ENCODE measurements at places on chromosomes 1 and 21.

GRCh38 chr1:244239261-244239770, 188.2 kb downstream of the ZBTB18 start:
- DNase-seq = no peak

DNA sequence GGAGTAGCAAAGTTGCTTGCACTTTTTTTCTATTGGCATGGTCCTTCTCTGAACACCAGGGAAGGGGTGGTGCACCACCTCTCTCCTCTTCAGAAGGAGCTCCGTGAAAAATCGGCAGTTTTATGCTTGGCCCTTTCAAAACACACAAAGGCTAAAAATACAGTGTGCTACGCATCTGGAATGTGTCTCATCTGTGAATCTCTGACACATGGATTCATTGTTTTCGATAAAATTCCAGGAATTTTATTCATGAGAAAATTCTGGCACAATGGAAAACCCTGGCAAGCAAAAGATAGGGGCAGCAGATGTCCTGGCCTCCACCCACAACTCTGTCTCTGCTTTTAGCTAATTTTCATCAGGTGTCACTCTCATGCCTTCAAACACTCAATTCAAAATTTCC, 42.9 kb downstream of the ERG start:
- no peak for DNase-seq

GRCh38 chr1:232045139-232045994, 418.8 kb downstream of the DISC1 start:
- DNase-seq = no peak

DNA sequence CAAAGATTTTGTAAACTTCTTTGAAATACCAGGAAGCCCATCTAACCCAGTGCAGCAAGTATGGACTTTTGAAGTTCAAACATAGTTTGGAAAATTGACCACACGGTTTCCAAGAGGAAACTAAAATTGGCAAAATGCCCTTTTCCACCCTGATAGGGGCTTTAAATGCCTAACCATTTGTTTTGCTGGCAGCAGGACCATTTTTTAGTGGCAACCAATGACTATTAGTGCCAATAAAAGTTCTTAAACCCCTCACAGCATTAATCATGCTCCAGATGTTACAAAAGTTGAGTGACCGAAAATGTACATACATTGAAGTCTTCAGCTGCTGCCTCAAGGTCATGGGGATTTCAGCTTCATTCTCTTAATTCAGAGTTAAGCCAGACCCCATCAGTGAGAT, 46.4 kb upstream of the ENAH start:
- DNase-seq = no peak

DNA sequence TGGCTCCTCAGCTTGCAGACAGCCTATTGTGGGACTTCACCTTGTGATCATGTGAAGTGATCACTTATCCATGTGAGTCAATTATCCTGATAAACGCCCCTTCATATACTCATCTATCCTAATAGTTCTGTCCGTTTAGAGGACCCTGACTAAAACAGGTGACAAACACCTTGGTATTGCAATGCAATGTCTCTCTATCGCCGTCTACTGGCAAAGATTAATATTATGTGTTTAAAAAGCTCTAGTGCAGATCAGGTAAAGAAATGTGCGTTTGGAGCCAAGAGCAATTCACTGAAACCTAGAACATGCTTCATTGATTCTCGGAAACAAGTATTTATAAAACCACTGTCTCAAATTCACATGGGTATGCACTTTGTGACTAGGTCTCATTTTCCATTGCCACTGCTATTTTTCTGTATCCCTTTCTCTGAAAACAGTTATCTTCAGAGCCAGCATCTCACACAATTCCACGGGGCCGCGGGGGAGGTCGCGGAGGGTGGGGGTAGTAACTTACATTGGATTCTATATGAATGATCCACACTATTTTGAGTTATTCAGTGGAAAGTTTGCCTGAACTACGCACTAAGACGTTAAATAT, 554.6 kb upstream of the NCAM2 start:
- DNase-seq = no peak

DNA sequence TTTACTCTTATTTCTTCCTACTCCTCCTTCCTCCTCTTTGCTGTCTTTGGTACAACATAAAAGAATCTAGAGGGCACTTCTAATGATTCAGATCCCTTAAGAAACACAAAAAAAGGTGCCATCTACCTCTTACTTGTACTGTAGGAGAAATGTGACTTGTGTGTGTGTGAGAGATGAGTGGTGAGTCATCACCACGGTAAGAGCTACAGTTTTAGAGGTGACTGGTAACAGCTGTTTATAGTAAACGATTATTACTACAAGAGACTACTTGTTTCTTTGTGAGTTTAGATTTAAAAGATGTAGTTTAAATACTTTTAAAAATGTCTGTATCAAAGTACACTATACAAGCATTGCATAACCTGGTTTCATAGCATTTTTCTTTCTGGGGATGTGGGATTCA, 40.4 kb downstream of the SLC35D1 start:
- DNase-seq = no peak

Data from CD4-positive, alpha-beta T cell treated with Interleukin-4 for 4 hours (primary cell).